ENCODE measurements at places on chromosomes 11 and 22.

GRCh38 chr11:131859538-131860210, 489.3 kb downstream of the NTM start:
- no peak for DNase-seq

GRCh38 chr22:48981371-48982061, 846.2 kb downstream of the BRD1 start:
- no peak for DNase-seq

GRCh38 chr11:86990515-86990914, 35.3 kb upstream of the FZD4 start:
- no peak for DNase-seq

- no peak for DNase-seq
Measured at GRCh38 chr22:44326491-44326885, 13.7 kb upstream of the SHISAL1 start.

- DNase-seq: no peak
Measured at GRCh38 chr22:23495614-23496444, 84.3 kb downstream of the IGLL1 start.

DNA sequence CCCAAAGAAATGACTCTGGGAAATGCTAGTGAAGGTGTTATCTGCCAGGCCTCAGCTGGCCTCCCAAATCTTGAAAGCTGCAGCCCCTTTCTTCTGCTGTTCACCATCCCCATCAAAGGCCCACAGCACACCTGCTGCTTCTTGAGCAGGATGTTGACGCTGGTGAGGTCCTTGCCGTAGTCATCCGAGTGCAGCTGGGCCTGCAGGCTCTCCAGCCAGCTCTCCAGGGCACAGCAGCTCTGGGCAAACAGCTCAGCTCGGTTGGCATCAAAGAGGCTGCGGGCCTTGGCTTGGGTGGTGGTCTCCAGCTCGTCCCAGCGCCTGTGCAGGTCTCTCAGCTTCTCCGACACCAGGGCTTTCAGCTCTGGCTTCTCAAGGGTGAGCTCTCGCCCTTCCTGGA, 18.5 kb upstream of the RBM4B start:
- DNase-seq: no peak

DNA sequence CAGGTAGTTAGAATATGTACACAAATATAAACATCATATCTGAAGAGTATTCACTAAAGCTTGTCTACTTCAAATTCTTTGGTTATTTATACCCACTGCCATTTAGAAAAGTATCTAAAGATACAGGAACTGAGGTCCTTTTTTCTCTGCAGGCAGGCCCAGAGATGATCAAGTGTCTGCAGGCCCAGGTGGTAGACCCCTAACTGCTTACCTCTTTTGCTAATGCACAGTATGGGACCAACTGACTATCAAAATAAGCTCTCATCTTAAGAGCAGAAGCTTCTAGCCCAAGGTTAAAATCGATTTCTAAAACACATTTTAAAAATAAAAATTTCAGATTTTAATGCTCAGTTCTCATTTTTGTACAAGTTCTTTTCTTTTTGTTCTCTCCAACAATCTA, 81.5 kb downstream of the APOL5 start:
- DNase-seq: no peak

- peak; percentile 50 for DNase-seq
Measured at GRCh38 chr22:20494978-20495860, at the start of gene KLHL22. Gene KLHL22, minus strand, starts transcription at chr22:20495795. Its CDS starts 6,584 bp downstream, at chr22:20489211.

- no peak for DNase-seq
Measured at GRCh38 chr11:92198268-92198667, 26.4 kb upstream of the FAT3 start.

DNA sequence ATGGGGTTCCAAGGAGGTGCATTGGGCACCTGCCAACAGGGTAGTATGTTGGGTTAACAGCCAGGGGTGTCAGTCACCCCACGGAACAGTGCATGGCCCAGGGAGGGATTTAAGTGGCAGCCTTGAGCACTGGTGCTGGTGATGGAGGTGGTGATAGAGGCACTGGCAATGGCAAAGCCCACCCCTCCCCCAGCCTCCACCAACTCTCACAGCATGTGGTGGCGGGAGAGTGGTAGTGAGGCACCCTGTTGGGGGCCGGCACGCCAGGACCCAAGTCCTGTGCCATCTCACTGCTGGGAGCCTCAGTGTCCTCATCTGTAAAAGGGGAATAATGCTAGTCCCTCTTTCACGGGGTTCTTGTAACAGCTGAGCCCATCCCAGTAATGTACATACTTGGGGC, 81.5 kb downstream of the MPPED1 start:
- no peak for DNase-seq

- DNase-seq: no peak
Measured at GRCh38 chr11:16871368-16871767, 132.9 kb downstream of the C11orf58 start.

DNA sequence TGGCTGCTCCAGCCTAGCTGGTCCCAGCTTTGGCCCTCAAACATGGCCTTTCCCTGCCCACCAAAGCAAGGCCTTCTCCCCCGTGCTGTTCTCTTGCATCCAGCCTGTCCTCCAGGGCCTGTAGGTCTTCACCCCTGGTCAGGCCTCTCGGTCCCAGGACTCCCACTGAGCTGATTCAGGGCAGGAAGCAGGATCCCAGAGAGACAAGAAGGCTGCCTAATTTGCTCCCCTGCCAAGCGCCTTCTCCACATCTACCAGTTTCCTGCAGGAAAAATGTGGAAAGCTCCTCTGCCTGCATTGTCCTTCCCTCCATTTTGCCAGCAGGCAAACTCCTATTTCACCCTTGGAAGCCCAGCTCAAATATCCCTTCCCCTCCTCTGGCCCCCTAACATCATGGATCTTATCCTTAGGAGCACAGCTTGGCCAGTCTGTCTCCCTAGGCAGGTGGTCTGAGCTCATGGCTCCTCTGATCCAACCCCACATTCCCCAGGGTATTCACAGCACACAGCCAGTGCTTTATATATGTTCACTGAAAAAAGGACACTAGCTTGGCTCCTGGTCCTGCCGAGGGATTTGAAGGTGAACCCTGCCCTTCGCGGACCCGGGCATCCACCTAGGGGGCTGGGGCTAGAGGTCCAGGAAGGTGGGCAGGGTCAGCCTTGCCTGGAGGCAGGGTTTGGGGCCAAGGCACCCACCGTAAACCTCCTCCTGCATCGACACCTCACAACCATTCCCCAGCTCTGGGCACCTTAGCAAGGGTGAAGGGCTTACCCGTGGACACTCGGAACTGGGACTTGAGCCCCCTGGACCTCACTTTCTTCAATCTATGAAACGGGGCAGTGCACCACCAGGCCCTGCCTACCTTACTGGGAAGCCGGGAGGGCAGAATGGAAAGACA, 968 bp downstream of the RHBDD3 start:
- DNase-seq: no peak

DNA sequence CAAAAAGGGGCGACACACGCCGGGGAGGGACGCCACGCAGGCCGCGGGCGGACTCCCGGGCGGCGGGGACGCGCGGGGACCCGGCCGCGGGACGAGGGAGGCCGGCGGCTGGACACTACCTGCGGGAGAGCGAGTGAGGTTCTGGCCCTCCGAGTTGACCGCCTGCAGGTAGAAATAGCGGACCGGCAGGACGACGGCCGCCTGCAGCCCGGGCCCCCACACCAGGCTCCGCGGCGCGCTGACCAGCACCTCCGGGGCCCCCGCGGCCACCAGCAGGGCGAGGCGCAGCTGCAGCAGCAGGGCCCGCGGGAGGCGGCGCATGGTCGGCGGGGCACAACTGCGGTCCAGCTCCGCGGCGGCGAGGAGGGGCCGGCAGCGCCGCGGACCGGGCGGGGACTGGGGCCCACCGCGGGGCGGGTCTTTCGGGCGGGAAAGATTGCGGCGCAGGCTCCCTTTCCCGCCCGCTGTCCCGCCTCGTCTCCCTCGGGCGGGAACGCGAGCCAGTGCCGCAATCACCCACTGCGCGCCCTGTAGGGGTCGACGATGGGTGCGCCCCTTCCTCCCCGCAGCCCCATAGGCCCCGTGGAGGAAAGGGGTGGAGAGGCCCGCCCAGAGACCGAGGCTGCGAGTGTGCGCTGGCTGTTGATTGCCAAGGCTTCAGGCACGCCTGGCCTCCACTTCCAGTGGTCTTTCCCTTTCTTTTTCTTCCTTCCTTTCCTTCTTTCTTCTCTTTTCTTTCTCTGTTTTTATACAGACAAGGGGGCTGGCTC, at the start of gene POGLUT3:
Gene POGLUT3, minus strand, starts transcription at position 339 of the 770 bp plus-strand sequence. Its CDS starts 18 bp downstream, at position 321.
- DNase-seq: peak; percentile 50

GRCh38 chr11:58498464-58498863, 9.4 kb downstream of the OR5B21 start:
- no peak for DNase-seq

- no peak for DNase-seq
Measured at GRCh38 chr11:76670485-76671236, at the start of gene LRRC32. Gene LRRC32, minus strand, starts transcription at chr11:76670747. Its CDS starts 4,793 bp downstream, at chr11:76665954.

DNA sequence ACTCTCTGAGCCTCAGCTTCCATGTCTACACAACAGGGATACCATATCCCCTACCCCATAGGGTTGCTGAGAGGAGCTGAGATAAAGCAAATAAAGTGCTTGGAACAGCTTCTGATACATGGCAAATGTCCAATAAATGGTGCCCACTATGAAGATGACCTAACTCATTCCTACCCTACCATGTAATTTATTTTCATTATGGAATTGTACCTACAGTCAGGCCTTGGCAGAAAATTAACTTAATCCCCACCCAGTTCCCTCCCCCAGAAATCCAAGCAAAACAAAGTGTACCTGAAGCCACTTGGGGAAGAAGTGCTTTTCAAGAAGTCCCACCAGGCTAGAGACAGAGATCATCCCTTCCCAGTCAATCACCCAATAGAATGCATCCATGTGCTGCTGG, 10.8 kb downstream of the SRRD start:
- DNase-seq: no peak

DNA sequence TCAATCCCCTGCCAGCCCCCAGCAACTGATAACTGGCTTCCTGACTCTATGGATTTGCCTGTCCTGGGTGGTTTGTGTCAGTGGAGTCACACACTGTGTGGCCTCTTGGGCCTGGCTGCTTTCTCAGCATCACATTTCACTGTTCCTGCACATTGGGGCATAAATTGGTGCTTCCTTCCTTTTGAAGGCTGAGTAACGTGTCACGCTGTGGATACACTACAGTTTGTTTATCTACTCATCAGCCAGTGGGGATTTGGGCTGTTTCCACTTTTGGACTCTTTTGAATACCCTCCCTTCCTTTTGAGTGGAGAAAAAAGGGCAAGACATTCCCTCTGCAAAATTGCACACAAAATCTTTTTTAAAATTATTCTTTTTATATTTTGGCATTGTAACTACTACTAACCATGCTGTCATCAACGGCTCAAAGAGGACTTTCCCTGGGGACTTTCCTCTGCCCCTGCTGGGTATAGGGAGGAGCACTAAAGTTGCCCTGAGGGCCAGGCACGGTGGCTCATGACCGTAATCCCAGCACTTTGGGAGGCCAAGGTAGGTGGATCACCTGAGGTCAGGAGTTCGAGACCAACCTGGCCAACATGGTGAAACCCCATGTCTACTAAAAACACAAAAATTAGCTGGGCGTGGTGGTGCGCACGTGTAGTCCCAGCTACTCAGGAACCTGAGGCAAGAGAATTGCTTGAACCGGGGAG, 7.8 kb upstream of the CELSR1 start:
- DNase-seq: no peak

DNA sequence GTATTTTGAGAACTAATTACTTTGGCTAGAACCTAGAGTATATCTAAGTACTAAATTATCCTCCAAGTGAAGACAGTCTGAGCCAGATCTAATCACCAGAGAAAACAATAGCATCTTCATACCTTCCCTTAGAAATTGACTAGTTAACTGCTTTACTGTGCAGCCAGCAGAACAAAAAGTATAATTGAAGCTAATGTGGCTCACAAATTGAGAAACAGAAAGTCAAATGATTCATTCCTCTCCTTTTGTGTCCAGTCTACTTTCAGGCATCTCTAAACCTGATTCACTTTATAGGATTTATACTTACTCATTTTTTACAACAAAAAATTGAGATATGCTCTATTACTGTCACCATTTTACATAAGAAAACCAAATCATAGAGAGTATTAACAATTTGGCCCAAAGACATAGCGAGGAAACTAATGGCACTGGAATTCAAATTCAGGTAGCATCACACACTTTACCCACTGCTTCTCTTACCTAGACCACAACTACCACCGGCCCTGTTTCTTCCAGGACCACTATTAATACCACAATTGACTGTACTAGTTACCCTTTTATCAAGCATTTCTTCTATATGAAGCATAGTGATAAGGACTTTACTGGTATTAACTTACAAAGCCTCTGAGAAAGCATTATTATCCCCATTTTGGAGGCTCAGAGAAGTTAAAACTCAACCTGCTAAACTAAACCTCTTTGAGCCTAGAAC, 1402.6 kb upstream of the TENM4 start:
- no peak for DNase-seq

- no peak for DNase-seq
Measured at GRCh38 chr11:87193756-87194470, 156.2 kb downstream of the TMEM135 start.

GRCh38 chr11:43427971-43428370, 69.3 kb downstream of the TTC17 start:
- DNase-seq: no peak

DNA sequence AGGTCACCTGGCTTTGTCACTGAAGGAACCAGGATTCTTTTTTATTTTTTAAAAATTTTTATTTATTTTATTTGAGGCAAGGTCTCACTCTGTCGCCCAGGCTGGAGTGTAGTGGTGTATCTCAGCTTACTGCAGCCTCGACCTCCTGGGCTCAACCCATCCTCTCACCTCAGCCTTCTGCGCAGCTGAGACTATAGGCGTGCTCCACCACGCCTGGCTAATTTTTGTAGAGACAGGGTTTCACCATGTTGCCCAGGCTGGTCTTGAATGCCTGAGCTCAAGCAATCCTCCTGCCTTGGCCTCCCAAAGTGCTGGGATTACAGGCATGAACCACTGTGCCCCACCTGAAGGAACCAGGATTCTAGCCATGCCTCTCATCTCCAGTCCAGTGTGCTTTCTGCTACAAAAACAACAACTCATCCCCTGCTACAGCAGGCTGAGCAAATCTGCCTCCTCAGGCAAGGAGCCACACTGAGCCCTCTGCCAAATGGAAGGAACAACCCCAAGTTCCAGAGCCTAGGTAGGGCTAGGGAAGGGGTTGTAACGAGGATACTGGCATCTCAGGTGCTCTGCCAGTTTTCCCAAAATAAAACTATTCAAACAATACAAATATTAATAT, 2.6 kb upstream of the PEX26 start:
- DNase-seq: no peak

- no peak for DNase-seq
Measured at GRCh38 chr22:29998627-29999384, 81.5 kb upstream of the HORMAD2 start.

GRCh38 chr22:50583294-50583861, 729 bp upstream of the CHKB start:
- DNase-seq: no peak

DNA sequence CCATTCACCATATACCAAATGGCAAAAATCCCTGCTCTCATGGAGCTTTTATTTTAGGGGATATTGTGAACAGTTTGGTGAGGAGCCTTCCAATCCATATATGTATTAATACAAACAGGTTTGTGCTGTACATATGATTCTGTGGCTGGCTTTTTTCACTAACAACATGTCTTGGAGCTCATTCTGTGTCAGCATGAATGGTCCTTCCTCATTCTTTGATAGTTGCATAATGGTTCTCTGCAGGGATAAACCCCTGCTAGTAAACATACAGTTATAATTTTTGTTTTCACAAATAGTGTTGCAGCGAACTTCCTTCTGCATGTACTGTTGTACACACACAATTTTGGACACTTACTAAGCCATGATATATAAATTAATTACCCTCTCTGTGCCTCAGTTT, 8.3 kb downstream of the PRR5L start:
- DNase-seq: no peak

- no peak for DNase-seq
Measured at GRCh38 chr11:43550714-43551113, 129.8 kb upstream of the HSD17B12 start.

Data from hippocampal formation (tissue), 2 donors.